ENCODE measurements at places on chromosomes 2 and 18.

- no peak for DNase-seq
Measured at GRCh38 chr18:12318334-12318697, 10.3 kb downstream of the TUBB6 start.

- DNase-seq = peak; percentile 54
Measured at GRCh38 chr2:141055531-141055930, 1075.3 kb downstream of the LRP1B start.

GRCh38 chr2:234680688-234681619 is 184.1 kb upstream of the ARL4C start:
- no peak for DNase-seq

GRCh38 chr2:63866009-63866709 is 24.5 kb downstream of the UGP2 start:
- DNase-seq = no peak

DNA sequence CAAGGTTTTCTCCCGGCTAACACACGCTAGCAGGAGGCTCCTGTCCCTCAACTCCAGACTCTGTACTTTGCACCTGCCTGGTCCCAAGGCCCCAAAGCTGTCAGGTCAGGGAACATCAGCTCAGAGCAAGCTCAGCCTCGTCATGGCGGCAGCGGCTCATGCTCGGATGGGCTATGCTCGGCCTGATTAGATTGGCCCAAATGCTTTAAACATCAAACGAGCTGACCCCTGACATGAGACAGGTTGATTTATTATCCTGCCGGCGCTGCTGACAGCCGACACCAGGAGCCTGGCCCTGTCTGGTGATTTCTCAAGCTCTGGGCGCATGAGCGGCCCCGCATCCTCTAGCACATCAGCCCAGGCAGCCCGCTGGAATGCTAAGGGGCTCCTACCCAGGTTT is 436.4 kb downstream of the EIPR1 start:
- no peak for DNase-seq

All from LHCN-M2 (cell line).